Stimulated activated CD4-positive, alpha-beta T cell treated with anti-CD3 and anti-CD28 coated beads, TNF-alpha, amount 100 ng/mL, for 4 hours (primary cell): ENCODE measurements at places on chromosomes 16 and 17.

- DNase-seq = no peak
These were observed 17.1 kb upstream of the CORO1A start for GRCh38 chr16:30166202-30166902.

- no peak for DNase-seq
These were observed 30.8 kb upstream of the GAS7 start for GRCh38 chr17:10229181-10229580.

DNA sequence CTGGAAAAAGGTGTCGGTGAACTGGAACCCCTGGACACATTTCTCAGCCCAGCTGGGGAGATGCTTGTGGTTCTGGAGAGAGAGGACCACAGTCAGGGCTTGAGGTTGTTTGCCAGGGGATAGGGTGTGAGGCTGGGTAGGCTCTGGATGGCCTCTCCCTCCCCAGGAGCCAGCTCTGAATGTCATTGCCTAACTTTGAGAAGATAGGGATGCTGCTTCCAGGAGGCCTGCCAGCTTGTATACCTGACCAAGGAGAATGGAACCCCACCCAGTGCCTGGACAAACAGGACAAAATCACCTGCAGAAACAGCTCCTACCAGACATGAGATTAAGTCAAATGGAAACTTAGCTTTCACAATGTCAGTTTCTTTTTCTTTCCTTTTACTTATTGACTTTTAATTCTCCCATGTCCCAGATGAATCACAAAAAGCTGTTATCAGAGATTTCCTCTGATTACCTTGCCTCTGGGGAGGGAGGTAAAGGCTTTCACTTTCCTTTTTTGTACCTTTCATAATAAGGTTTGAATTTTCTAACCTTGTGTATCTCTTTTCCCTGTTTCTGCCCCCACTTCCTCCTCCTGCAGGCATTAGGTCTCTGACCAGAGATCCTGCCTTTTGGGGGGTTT, 29.8 kb upstream of the PLLP start:
- no peak for DNase-seq

DNA sequence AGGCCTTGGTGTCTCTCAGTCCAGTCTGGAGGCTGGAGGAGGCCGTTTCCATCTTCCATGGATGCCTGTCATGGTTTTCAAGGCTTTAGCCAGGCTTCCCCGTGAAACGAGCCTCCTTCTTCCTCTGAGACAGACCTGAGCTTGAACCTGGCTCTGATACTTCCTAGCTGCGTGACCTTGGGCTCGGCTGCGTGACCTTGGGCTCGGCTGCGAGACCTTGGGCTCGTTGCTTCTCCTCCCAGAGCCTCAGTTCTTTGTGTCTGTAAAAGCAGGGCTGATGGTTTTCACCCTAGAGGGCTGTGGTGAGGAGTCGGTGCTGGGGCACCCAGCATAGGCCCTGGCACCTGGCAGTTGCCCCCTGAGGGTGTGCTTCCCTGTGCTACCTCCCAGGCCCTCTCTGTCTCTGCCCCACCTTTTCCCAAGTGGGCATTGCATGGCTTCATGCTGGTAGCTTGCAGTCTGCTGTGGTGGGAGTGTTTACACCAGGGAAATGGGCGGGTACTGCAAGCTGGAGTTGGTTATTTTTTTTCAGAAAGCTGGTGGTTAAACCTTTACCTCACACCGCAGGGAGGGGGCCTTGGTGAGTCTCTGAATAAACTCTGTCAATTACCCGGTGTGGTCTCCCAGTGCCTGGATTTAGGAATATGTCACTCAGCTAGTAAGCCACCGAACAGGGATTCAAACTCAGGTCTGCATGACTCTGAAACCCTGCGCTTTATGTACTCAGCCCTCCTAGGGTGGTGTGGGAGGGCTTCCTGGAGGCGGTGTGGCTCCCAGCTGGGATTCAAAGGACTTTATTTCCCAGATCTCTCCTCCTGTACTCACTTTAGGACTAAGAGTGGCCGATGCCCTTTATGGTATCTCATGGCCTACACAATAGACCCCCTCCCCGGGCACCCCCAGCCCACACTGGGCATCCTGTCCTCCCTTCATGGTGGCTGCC, 129.0 kb upstream of the CIBAR2 start:
- no peak for DNase-seq

DNA sequence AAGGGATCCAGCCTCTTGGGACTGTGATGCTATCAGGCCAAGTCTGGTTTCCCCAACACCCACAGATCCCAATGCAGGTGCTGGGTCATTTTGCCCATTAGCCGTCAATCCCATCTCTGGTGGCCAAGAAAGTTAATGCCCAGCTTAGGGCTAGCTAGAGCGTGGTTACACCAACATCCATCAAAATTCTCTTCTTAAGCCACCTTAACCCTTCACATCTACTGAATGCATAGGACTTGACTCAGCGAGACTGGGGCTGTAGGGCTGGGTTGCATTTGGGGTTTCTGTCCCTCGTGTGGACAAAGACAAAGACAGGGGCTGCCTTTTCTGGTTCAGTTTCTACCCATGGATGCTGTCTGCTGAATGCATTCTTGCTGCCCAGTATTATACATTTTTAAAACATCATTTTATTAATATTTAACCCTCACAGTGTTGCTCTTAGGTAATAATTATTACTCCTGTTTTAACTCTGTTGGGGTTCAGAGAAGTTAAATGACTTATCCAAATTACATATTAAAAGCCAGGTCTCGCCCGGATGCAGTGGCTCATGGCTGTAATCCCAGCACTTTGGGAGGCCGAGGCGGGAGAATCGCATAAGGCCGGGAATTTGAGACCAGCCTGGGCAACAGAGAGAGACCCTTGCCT, 141.1 kb upstream of the NOL11 start:
- no peak for DNase-seq

DNA sequence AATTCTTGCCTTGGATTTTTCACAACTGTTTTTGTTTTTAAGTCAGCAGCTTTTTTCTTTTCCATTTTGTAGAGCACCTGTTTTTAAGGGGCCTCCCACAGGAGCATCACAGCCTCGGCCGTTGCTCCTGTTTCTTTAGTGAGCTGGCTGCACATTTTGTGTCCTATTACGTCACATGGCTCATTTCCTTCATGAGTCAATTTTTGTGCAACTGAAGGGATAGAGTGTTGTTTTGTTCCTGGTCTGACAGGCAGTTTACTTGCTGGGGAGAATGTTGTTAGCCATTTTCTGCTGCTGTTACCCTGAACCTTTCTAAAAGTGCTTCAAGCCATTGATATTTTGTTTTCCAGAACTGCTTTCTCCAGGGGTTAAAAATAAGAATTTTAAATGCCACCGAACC, 45.0 kb upstream of the CRISPLD2 start:
- no peak for DNase-seq

- no peak for DNase-seq
These were observed 272.4 kb upstream of the CDH11 start for GRCh38 chr16:65394281-65394680.

- no peak for DNase-seq
These were observed 46.1 kb downstream of the CHCT1 start for GRCh38 chr17:60468371-60468770.

- DNase-seq = no peak
These were observed 22.7 kb upstream of the SRCIN1 start for GRCh38 chr17:38628441-38628840.

DNA sequence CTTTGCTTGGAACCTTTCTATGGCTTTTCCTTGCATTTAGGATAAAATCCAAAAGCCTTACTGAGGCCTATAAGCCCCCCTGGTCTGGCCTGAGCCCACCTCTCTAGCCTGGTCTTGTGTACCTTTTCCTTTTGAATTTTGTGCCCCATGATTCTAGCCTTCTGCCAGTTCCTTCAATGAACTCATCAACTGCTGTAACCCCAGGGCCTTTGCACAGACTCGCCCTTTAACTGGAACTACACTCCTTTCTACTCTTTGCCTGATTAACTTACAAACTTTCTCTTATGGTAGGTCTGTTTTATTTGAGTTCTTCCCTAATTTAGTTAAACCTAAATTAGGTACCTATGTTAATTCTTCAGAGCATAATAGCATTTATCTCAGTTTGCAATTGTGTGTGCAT, 24.2 kb downstream of the GJD3 start:
- no peak for DNase-seq

- DNase-seq = no peak
These were observed 54.3 kb upstream of the ZNF469 start for GRCh38 chr16:88328313-88328980.

- no peak for DNase-seq
These were observed 30.5 kb upstream of the PLCG2 start for GRCh38 chr16:81748476-81749198.

- DNase-seq = no peak
These were observed 20.7 kb downstream of the ACSF3 start for GRCh38 chr16:89114159-89114981.

DNA sequence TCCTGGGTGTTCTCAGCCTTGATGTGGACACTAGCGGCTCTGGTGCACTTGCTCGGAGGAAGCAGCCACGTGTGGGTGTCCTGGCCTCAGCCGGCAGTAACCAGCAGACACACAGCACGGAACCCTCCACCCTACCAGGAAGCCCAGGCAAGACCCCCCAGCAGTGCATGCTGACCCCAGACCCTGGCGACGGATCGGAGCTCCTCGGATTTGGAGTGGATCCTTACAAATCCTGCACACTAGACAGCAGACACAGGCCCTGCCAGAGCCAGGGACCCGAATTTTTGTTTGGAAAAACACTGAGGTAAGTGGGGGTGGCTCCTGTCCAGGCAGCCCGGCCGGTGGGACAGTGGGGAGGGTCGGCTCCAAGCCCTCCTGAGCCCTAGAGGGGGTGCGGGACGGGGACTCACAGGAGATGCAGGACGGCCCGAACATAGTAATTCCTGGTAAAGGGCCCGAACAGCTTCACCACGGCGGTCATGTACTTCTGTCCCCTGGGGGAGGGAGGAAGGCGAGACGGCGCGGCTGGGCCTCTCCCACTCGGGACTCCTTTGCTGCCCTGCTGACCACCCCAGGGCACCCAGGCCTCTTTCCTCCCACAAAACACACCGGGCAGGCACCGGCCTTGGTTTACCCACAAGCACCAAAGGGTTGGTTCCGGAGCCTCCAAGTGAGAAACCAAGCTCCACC, 4.4 kb downstream of the CYBA start:
- DNase-seq = no peak

GRCh38 chr17:66353937-66354401, 51.6 kb downstream of the PRKCA start:
- DNase-seq = no peak

- DNase-seq = no peak
These were observed 68.2 kb downstream of the USP32 start for GRCh38 chr17:60323754-60324153.

- DNase-seq = no peak
These were observed 16.2 kb upstream of the MTMR4 start for GRCh38 chr17:58530655-58531054.

GRCh38 chr17:55172612-55173011, 92.1 kb upstream of the HLF start:
- DNase-seq = no peak

- DNase-seq = no peak
These were observed 13.2 kb upstream of the COTL1 start for GRCh38 chr16:84631153-84631466.

- no peak for DNase-seq
These were observed 46.0 kb downstream of the NOG start for GRCh38 chr17:56639517-56639916.

DNA sequence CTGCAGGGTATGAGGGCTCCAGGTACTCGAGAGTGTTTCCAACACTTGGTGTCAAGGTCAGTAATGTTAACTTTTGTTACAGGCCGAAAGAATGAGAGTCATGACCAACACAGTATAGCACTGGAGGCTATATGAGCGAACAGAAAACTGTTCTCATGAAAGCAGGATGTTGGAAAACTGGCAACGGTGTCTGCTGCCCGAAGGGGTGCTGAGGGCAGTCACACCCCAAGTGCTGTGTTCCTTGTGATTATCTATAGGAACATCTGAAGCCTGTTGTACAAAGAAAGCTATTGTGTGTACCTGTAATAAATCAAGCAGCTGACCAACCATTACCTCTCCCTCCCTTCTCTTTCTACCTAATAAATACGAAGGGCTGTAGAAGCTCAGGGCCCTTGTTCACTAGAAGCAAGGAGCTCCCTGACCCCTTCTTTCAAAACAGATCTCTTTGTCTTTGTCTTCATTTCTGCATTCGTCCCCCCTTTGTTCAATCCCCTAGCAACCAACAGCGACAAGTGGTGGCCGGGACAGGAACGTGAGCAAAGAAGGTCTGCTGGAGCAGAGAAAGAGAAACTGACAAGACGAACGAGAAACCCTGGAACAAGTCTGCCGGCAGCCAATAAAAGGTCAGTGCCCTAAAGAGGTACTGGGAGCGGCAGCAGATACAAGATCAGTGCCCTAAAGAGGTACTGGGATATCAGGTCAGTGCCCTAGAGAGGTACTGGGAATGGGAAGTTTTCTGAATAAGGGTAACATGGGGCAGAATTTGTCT, 7.6 kb downstream of the CD300LD start:
- DNase-seq = no peak
